ENCODE measurements at places on chromosomes 1 and 21. TPM values are rescaled to one million over a fixed set of nuclear protein-coding genes. Genes with fewer than 3 reads are reported as not detected.

ZYG11B gene
- 26.8 TPM for total RNA-seq

USH2A gene
- total RNA-seq = not detected

CRNN gene
- total RNA-seq = not detected

EPRS1 gene
- 58.9 TPM for total RNA-seq

SDC3 gene
- 23.9 TPM for total RNA-seq

CAMSAP2 gene
- total RNA-seq = 25.0 TPM

PTPN7 gene
- total RNA-seq = 6.9 TPM

KRTAP19-7 gene
- total RNA-seq = not detected

CA6 gene
- not detected for total RNA-seq

XCL2 gene
- 4.6 TPM for total RNA-seq

HSD3B2 gene
- not detected for total RNA-seq

HSPB7 gene
- total RNA-seq = 2.4 TPM

ACTL8 gene
- total RNA-seq = not detected

PMF1 gene
- 66.9 TPM for total RNA-seq

AADACL4 gene
- not detected for total RNA-seq

LCE3D gene
- total RNA-seq = not detected

F5 gene
- 3.4 TPM for total RNA-seq

DMRTA2 gene
- total RNA-seq = 0.83 TPM

CD34 gene
- total RNA-seq = 44.8 TPM

KCNT2 gene
- 18.7 TPM for total RNA-seq

CHI3L1 gene
- total RNA-seq = 46.4 TPM

LEPR gene
- 13.7 TPM for total RNA-seq

TNFRSF8 gene
- total RNA-seq = 1.6 TPM

MYOC gene
- 0.83 TPM for total RNA-seq

RUNX3 gene
- total RNA-seq = 9.0 TPM

SMCP gene
- not detected for total RNA-seq

ZBTB8OS gene
- 26.7 TPM for total RNA-seq

KIF21B gene
- 4.2 TPM for total RNA-seq

S100A16 gene
- 119 TPM for total RNA-seq

S100A8 gene
- 69.8 TPM for total RNA-seq

C1orf159 gene
- 9.9 TPM for total RNA-seq

RABIF gene
- total RNA-seq = 6.2 TPM

LMX1A gene
- total RNA-seq = not detected

NFIA gene
- total RNA-seq = 60.9 TPM

SLC1A7 gene
- total RNA-seq = 0.14 TPM

FAM151A gene
- total RNA-seq = not detected

PSRC1 gene
- total RNA-seq = 4.9 TPM

SPEN gene
- total RNA-seq = 82.3 TPM

DNAH14 gene
- total RNA-seq = 61.3 TPM

KCNA10 gene
- not detected for total RNA-seq

EXTL1 gene
- 0.63 TPM for total RNA-seq

RCSD1 gene
- 29.4 TPM for total RNA-seq

LEFTY1 gene
- total RNA-seq = 0.40 TPM

KRTAP13-2 gene
- not detected for total RNA-seq
